Uterus (tissue), 4 donors: ENCODE measurements at places on chromosomes 5 and 9. TPM values are rescaled to one million over a fixed set of nuclear protein-coding genes. Genes with fewer than 3 reads are reported as not detected.

Gene MSX2
- total RNA-seq, result 0.37 TPM

Gene BARX1
- total RNA-seq, result 0.28 TPM

Gene FGF1
- total RNA-seq, result 0.51 TPM

Gene MRRF
- total RNA-seq, result 42.0 TPM

Gene KCNV2
- not detected for total RNA-seq

Gene NNT
- total RNA-seq, result 34.1 TPM

Gene SPINK7
- total RNA-seq, result not detected

Gene LHX2
- total RNA-seq, result not detected

Gene GLRA1
- not detected for total RNA-seq

Gene MINAR2
- 0.30 TPM for total RNA-seq

Gene PCDH1
- 31.8 TPM for total RNA-seq

- H3K27ac ChIP-seq, result no peak overlapping the region
- DNase-seq, result no peak
- H3K27me3 ChIP-seq, result no peaks in the 10 kb centered on the region
- H3K4me1 ChIP-seq, result no peaks in the 10 kb centered on the region
Observed at GRCh38 chr9:26500471-26500870, 392.1 kb downstream of the CAAP1 start.

- no peaks in the 10 kb centered on the region for H3K27me3 ChIP-seq
- H3K36me3 ChIP-seq, result no peaks in the 10 kb centered on the region
- no peaks in the 10 kb centered on the region for H3K4me1 ChIP-seq
- DNase-seq, result no peak
- H3K4me3 ChIP-seq, result no peak overlapping the region
- no peak overlapping the region for H3K27ac ChIP-seq
Observed at GRCh38 chr9:106983346-106983745, 120.4 kb downstream of the ZNF462 start.

GRCh38 chr5:114362197-114362976 is 517 bp downstream of the KCNN2 start:
- H3K4me3 ChIP-seq, result peak overlapping the region; percentile 47
- no peaks in the 10 kb centered on the region for H3K4me1 ChIP-seq
- no peak for DNase-seq
- no peaks in the 10 kb centered on the region for H3K36me3 ChIP-seq

DNA sequence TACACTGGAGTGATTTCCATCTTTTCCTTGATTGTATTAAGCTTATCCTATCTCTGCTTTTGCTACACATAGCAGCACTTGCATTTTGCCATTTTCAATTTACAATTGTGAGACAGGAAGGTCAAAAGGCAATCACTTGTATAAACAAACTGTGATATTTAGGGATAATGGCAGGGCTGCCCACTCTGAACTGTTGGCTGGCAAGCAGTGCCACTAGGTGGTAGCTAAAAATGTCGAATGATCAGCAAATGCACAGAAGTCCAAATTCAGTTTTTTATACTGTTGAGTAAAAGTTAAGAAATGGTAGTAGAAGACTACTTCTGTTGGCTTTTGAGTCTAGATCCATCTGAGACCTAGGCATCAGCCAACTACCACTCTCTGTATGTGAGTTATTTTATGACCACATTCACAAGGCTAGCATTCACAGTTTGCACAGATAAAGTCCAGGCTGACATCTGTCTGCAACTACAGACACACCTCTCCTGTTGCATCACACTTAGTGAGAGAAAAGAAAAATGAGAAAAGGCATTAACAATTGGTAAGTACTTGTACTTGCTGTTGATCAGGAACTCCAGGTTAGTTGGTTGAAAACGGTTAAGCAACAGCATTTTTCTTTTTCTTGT is 108.8 kb upstream of the ASTN2 start:
- no peaks in the 10 kb centered on the region for H3K36me3 ChIP-seq
- no peak for DNase-seq
- H3K27ac ChIP-seq, result no peak overlapping the region
- no peaks in the 10 kb centered on the region for H3K4me1 ChIP-seq
- H3K27me3 ChIP-seq, result no peaks in the 10 kb centered on the region
- H3K4me3 ChIP-seq, result no peak overlapping the region

- no peak overlapping the region for H3K27ac ChIP-seq
- no peaks in the 10 kb centered on the region for H3K36me3 ChIP-seq
- H3K4me1 ChIP-seq, result no peaks in the 10 kb centered on the region
- DNase-seq, result no peak
- no peak overlapping the region for H3K4me3 ChIP-seq
- H3K27me3 ChIP-seq, result no peaks in the 10 kb centered on the region
Observed at GRCh38 chr5:116097301-116097700, 12.5 kb downstream of the COMMD10 start.

DNA sequence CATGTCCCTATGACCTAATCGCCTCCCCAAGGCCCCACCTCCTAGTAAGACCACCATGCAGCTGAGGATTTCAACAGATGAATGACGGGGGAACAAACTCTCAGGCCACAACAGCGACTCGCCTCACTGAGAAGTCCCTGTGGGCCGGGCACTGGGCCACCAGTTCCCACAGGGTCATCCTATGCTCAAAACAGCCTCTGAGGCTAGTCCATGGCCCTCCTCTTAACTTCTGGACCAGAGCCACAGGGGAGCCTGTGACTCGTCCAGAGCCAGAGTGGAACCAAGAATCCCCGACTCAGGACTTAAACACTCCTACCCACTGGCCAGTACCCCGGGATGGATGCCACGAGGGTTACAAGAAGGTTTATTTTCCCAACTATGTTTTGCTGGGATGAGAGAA is 12.3 kb downstream of the GFPT2 start:
- peaks cover 5% of the 10 kb centered on the region for H3K4me1 ChIP-seq
- H3K27ac ChIP-seq, result no peak overlapping the region
- DNase-seq, result no peak
- no peaks in the 10 kb centered on the region for H3K36me3 ChIP-seq
- H3K27me3 ChIP-seq, result no peaks in the 10 kb centered on the region
- H3K4me3 ChIP-seq, result no peak overlapping the region

DNA sequence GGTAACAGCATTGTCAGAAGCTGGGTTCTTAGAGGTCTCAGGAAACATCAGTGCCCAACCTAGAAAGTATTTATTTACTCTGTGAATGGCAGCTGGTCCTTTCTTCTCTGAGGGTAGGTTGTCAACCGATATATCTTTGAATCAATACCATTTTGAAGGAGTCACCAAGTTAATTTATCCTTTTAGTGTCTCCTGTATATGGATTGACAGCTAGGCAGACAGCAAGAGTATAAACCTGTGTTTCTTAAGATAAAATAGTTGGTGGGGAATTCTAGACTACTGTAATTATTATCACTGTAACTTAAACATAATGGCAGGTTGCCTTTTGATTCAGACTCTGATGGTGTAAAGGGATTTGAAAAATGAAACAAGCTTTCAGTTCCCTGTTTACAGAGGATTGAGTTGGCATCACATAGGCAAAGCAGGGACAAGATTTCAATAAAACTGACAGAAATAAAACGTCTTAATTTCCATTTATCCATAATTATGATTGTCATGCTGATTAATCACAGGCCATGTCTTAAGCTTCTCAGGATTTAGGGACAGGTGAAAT is 190.8 kb upstream of the HAPLN1 start:
- no peak overlapping the region for H3K27ac ChIP-seq
- H3K36me3 ChIP-seq, result no peaks in the 10 kb centered on the region
- H3K27me3 ChIP-seq, result no peaks in the 10 kb centered on the region

- DNase-seq, result no peak
- H3K4me1 ChIP-seq, result no peaks in the 10 kb centered on the region
- H3K36me3 ChIP-seq, result no peaks in the 10 kb centered on the region
Observed at GRCh38 chr5:4370218-4370617, 769.9 kb upstream of the ADAMTS16 start.

GRCh38 chr5:107040907-107041306 is 629.8 kb downstream of the EFNA5 start:
- no peaks in the 10 kb centered on the region for H3K4me1 ChIP-seq
- H3K36me3 ChIP-seq, result no peaks in the 10 kb centered on the region
- no peak overlapping the region for H3K4me3 ChIP-seq
- no peaks in the 10 kb centered on the region for H3K27me3 ChIP-seq
- no peak for DNase-seq

- no peaks in the 10 kb centered on the region for H3K36me3 ChIP-seq
- H3K27ac ChIP-seq, result no peak overlapping the region
- no peak overlapping the region for H3K4me3 ChIP-seq
- H3K4me1 ChIP-seq, result no peaks in the 10 kb centered on the region
- no peak for DNase-seq
Observed at GRCh38 chr9:14281136-14281795, 32.7 kb downstream of the NFIB start.

GRCh38 chr9:82584349-82584863 is 478.5 kb downstream of the RASEF start:
- no peak for DNase-seq
- H3K36me3 ChIP-seq, result no peaks in the 10 kb centered on the region
- H3K27ac ChIP-seq, result no peak overlapping the region
- no peaks in the 10 kb centered on the region for H3K4me1 ChIP-seq
- H3K27me3 ChIP-seq, result no peaks in the 10 kb centered on the region

- H3K4me1 ChIP-seq, result no peaks in the 10 kb centered on the region
- no peak overlapping the region for H3K27ac ChIP-seq
- no peaks in the 10 kb centered on the region for H3K36me3 ChIP-seq
- DNase-seq, result no peak
- no peak overlapping the region for H3K4me3 ChIP-seq
Observed at GRCh38 chr5:97752871-97753270, 569.8 kb upstream of the RIOK2 start.

DNA sequence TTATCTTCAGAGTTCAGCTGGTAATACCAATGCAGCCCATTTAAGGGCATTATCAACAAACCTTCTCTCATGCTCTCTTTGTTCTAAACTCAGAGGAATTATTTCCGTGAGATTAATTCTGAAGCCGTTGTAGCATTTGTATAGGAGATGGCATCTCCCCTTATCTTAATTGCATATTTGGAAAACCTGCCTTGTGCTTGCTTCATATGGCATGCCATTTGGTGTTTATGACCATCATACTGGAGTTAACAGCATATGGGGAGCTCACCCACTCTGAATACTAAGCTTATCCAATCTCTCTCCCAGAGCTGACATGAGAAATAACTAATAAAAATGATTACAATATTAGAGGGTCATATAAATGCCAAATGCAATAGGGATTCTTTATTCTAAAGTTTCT is 243.2 kb downstream of the BRINP1 start:
- DNase-seq, result no peak
- H3K27me3 ChIP-seq, result peaks cover 3% of the 10 kb centered on the region
- no peaks in the 10 kb centered on the region for H3K4me1 ChIP-seq
- no peaks in the 10 kb centered on the region for H3K36me3 ChIP-seq

DNA sequence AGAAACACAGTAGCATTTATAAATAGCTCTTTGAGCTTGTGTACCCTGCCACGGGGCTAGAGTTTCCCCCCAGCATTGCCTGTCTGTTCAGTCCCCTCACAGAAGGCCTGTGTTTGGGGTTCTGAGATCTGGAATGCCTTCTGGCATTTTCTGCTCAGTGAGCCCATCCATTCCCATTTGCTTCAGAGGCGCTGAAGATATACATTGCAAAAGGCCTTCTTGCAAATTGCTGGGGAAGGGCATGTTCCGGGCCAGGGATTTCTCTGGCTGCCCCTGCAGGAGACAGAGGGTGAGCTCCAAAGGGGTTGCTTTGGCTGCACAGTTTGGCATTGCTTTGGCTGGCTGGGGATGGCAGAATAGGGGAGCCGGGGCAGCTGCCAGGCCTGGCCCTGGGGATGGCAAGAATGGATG is 308.4 kb downstream of the MSX2 start:
- no peaks in the 10 kb centered on the region for H3K36me3 ChIP-seq
- no peaks in the 10 kb centered on the region for H3K4me1 ChIP-seq
- no peak overlapping the region for H3K27ac ChIP-seq

DNA sequence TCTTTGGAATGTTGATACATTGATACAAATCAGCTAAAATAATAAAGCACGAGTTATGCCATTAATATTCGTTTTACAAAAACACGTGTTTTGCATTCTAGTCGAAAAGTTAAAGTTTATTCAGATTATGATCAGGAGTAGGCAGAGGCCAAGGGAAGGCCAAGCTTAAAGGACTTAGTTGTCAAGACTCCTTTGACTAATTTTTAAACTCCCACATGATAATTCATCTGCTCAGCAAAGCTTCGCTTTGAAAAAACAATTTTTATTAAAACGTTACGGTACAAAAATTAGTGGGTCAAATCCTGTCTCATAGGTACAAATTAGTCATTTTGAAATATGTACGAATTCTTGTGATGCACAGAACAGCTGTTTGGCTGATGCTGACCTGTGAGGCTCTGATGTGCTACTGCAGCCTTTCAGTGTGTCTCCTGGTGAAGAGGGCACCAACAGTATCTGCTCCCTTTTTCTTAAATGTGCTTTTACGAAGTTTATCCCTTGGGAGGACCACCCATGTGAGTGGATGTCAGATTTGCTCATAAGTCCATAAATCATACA is 23.0 kb upstream of the NR3C1 start:
- H3K27ac ChIP-seq, result no peak overlapping the region
- no peaks in the 10 kb centered on the region for H3K4me1 ChIP-seq
- no peak overlapping the region for H3K4me3 ChIP-seq

GRCh38 chr9:16869131-16869881 is 1.2 kb downstream of the BNC2 start:
- peak overlapping the region; percentile 97 for H3K4me3 ChIP-seq
- H3K36me3 ChIP-seq, result no peaks in the 10 kb centered on the region
- H3K27me3 ChIP-seq, result no peaks in the 10 kb centered on the region
- H3K4me1 ChIP-seq, result no peaks in the 10 kb centered on the region

DNA sequence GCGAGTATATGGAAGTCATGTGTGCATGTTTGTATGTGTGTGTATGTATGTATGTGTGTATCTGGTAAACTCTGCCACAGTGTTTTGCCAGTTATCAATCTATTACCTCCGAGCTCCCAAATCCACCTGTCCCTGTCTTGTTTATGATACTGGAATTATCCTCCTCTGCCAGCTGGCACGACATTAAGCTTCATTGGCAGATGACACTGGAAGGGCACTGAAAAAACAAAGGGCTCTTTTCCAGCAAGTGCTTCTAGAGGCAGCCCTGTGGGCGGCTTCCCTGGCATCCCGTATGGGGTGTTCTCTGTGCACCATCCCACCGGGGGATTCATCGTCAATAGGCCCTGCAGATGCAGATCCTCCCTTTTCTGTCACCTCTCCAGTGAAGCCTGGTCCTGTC is 221.5 kb downstream of the MSX2 start:
- no peak overlapping the region for H3K27ac ChIP-seq
- no peaks in the 10 kb centered on the region for H3K36me3 ChIP-seq
- no peaks in the 10 kb centered on the region for H3K4me1 ChIP-seq
- no peak for DNase-seq
- no peaks in the 10 kb centered on the region for H3K27me3 ChIP-seq
- H3K4me3 ChIP-seq, result no peak overlapping the region

DNA sequence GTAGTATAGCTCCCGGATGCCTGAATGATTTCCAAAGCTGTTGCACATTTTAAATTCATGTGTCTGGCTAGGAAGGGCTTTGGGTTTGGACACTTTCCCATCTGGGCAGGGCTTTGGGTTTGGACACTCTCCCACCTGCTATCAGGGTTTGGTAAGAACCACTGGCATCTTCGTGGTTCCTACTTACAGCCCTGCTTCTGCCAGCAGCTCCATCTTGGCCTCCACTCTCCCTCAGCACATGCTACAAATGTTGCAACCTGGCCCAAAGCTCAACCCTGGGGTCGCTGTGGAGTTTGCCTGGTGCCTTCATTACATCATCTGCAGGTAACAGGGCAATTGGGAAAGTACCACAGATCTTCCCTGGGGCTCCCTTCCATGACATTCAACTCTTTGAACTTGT is 3.5 kb downstream of the TMCO6 start:
- no peaks in the 10 kb centered on the region for H3K36me3 ChIP-seq
- H3K27ac ChIP-seq, result no peak overlapping the region
- DNase-seq, result no peak
- H3K4me1 ChIP-seq, result peaks cover 9% of the 10 kb centered on the region
